Activated naive CD4-positive, alpha-beta T cell treated with anti-CD3 and anti-CD28 coated beads for 36 hours (primary cell): ENCODE measurements at places on chromosomes 2 and 18.

- no peak for DNase-seq
Measured at GRCh38 chr2:226531061-226531810, 268.4 kb downstream of the IRS1 start.

- peak; percentile 95 for DNase-seq
Measured at GRCh38 chr2:676647-677055, 555 bp downstream of the TMEM18 start.

DNA sequence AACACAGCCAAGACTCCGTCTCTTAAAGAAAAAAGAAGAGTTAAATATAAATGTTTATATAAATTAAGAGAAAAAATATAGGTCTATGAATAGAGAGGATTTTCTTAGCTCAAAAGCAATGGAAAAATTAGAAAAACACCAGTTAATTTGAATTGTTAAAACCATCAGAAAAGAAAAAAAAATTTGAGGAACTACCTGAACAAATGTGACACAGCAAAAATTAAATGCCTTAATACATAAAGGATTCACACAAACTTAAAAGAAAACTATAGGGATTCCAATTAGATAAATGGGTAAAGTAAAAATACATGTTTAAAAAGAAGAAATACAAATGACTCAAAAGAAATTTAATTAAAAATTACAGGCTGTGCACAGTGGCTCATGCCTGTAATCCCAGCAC, 147.9 kb upstream of the DNMT3A start:
- no peak for DNase-seq

DNA sequence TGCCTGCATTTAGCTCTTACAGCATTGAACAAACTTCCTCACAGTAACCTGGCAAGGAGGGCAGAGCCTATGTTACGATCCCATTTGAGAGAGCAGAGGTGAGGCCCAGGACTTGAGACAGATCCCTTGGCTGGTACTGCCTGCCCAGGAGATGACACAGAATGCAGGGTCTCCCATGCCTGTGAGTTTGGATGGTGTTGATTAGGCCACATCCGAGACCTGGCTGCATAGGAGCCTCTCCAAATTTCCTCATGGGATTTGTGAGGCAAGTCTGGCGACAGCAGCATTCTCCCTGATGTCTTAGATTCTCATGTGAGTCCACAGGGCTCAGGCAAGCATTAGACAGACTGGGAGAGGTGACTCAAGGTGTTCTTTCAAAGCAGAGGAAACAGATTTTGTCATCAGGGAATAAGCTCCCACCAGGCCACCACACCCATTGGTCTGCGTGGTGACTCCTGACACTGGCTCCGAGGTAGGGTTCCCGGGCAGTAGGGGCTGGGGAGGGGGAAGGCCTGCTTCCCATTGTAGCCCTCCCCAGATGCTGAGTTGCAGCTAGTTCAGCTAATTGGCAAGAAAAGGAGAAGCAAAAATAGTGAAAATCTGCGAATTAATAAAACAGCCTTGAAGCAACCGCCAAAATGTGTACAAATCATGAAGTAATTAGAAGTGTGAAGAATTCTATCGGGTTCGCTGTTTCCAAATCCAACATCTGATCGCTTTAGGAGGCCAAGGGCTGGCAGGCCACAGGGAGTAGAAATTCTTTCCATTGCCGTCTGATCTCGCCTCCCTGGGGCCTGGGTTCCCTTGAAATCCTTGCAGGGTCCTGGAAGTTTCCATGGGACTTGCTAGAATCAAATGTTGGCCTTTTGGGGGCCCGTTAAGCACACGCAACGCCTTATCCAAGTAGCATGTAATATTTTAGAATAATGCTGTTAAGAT, 68.0 kb downstream of the MAPK4 start:
- DNase-seq, result no peak
